ENCODE measurements at places on chromosomes 6 and 20.
A peak's percentile ranks its signal among the peaks of the same experiment; 100 is the strongest.

DNA sequence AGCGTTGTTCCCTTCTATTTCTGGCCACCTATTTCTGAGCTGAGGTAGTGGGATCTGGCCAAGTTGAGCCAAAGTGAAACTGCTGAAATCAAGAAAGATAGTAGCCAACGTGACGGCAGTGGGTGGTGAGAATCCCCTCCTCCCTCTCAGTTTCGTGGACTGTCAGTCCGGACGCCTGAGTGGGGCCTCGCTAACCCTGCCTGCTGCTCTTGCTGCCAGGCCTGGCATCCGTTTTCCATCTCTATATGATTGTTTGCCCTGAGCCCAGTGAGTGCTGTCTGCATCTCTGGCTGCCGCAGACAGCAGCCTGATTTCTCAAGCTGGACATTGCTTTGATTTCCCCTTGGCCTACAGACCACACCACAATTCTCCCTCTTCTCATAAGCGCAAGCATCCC lies 23.5 kb upstream of the PAX1 start:
- DNase-seq: no peak

DNA sequence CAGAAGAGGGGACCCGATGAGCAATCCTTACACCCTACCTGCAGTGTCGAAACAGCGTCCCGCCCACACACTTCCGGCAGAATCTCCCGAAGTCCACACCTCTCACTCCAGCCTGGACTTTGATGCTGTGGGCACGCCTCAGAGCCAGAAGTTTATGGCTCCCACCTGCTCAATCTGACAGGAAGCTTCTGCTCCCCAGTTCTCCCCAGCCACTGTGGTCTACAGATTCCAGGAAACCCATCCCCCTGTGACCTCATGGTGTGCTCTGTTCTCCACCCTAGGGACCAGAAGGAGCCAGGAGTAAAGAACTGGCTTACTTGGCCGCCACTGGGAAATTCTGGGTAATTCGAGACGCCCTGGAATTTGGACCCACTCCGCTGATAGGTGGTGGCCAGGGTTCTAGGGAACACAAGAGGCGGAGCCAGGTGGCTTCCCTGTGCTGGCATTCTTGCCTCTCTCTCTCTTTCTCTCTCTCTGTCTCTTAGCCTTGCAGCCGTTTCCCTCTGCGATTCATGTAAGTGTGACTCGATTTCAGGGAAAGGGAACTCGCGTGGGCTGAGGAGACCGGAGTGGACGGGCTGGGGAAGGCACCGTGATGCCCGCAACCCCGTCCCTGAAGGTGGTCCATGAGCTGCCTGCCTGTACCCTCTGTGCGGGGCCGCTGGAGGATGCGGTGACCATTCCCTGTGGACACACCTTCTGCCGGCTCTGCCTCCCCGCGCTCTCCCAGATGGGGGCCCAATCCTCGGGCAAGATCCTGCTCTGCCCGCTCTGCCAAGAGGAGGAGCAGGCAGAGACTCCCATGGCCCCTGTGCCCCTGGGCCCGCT lies at the start of gene TRIM15:
TSS of gene TRIM15 (plus strand) at position 457 of the 828 bp plus-strand sequence. CDS start at position 596, 139 bp downstream.
- DNase-seq: no peak

GRCh38 chr6:108180266-108180665 lies 14.4 kb downstream of the NR2E1 start:
- no peak for DNase-seq

- DNase-seq: no peak
Measured at GRCh38 chr20:41205313-41205712, 68.0 kb downstream of the PLCG1 start.

DNA sequence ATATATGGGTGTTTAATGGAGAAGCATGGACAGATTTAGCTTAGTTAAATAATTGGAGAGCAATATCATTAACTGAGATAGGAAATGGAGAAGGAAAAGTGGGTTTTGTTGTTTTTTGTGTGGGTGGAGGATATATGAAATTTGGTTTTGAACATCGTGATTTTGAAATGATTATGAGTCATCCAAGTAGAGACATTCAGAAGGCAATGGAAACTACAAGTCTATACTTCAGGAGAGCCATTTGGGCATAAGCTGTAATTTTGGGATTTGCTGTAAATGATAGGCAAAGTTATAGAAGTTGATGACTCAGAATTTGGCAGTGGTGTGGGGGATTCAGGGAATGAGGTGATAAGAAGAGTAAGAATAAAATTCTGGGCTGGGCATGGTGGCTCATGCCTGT lies 27.4 kb upstream of the FAM135A start:
- no peak for DNase-seq

DNA sequence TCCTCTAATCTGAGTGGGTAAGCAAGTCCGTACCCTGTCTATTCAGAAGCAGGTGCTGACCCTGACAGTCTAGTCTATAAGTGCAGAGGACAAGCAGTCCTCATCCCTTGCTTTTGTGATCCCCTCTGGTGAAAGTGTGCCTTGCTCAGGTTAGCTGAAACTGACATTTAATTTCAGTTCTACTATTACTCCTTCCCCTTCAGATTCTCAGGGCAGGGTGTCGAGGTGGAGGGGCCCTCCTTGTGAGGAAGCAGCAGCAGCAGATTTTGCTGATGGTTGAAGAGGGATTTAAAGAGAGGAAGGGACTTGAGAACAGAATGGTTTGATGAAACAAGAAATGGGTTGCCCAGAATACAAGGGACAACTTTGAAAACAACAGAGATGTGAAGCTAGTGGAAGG lies 309.3 kb downstream of the CLIC5 start:
- no peak for DNase-seq

DNA sequence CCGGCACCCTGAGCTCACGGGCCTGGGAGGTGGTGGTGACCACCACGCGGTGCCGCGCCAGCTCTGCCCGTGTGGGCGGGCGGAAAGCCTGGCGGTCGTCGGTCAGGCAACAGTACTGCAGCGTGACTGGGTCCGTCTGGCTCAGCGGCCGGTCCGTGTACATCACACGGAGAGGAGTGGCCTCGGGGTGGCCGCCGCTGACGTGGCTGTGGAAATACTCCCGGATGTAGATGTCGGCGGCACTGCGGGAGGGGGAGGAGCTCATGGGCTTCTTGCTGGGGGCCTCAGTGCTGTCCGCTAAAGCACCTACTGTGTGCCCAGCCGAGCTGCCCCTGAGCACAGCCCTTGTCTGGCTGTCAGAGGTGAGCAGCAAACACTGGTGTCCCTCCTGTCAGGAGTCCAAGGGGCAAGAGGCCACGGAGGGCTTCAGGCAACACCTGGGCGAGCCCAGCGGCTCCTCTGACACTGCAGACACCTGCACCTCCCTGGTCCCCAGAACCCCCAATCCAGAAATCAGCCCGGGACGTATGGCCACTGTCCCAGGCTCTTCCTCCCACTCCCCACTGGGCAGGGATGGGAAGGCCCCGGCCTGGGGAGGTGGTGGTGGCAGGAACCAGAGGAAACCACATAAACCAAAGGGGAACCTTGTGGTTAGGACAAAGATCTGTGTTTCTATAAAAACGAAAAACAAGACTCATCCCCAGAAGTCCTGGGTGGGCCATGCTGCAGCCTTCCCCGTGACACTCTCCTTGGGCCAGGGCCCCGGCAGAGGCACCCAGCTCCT lies 6.5 kb downstream of the HELZ2 start:
- DNase-seq: no peak

DNA sequence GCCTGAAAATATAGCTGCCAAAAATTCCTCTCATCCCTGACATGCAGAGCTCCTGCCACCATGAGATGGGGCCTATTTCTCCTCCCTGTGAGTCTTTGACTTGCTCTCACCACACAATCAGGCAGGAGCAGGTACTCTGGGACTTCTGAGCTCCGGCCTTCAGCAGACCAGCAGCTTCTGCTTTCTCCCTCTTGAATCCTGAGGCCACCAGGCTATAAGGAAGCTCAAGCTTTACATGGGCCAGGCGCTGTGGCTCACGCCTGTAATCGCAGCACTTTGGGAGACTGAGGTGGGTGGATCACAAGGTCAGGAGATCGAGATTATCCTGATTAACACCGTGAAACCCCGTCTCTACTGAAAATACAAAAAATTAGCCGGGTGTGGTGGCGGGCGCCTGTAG lies 238.7 kb upstream of the RREB1 start:
- DNase-seq: no peak

- no peak for DNase-seq
Measured at GRCh38 chr6:39191236-39191930, 37.9 kb downstream of the KCNK5 start.

- DNase-seq: no peak
Measured at GRCh38 chr20:21046413-21047070, 59.6 kb downstream of the LINC00237 start.

DNA sequence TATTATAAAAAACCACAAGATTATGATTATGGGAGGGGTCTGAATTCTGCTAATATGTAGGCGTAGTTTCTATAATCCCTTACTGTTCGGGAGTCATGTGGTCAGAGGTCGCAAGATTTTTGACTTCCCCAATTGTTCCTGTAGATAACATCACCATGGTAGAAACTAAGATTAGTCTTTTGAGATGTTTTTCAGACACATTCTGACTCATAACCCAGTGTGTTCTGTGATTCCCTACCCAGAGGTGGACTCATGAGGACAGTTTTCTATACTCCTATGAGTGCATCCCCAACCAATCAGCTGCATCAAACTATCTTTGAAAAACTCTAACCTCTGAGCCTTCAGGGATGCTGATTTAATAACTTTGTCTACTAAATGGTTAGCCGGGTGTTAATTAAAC lies 175.5 kb downstream of the RFPL4B start:
- DNase-seq: no peak

DNA sequence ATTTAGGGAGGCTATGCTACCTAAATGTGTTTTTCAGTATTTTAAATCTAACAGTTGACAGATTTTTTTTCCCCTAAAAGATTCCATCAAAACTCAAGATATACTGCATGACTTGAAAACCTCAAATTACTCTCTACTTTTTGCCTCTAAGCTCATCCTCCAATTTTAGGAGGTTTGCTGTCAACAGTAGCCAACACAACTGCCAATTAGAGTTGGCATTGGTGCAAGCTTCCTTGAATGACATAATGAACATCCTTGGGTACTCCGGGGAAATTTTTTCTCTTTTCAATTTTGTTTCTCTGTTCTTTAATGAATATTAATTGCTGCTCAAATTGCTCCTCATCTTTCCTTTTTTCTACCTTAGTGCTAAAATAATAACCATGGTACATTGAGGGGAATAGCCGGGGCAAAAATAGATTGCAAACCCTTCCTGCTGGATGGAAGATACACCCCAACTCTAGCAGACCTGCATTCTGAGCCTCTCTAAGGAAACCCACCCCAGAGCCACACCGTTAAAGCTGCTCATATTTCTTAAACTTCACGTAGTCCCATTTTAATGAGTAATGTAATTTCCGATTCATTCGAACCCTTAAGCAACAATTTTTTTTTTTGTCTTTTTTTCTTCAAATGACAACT lies 34.3 kb downstream of the SLC22A23 start:
- no peak for DNase-seq

DNA sequence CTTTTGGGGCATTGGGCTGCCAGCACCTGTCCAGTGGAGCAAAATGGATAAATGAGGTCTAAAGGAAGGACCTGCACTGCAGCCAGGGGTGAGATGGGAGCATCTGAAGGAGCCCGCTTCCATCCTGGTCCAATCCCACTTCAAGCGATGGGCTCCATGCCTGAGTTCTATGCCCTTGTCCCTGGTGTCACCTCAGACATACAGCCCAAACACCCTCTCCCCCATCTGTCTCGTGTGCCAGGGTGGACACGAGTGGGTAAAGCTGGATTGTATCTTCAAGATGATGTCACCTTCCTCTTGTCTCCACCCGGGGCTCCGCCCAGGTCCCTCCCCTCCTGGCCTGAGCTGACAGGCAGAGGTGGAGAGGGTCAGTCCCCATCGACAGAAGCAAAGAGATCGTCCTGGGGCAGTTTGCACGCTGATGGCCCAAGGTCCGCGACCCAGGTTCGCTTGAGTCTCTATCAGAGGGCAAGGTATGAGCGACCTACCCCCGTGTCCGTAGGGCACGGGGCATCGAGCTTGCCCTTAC lies 544 bp downstream of the SMIM29 start:
- peak; percentile 64 for DNase-seq

- DNase-seq: no peak
Measured at GRCh38 chr20:18533978-18534644, 26.4 kb downstream of the SEC23B start.

GRCh38 chr6:12548526-12548925 lies 168.0 kb upstream of the PHACTR1 start:
- no peak for DNase-seq

DNA sequence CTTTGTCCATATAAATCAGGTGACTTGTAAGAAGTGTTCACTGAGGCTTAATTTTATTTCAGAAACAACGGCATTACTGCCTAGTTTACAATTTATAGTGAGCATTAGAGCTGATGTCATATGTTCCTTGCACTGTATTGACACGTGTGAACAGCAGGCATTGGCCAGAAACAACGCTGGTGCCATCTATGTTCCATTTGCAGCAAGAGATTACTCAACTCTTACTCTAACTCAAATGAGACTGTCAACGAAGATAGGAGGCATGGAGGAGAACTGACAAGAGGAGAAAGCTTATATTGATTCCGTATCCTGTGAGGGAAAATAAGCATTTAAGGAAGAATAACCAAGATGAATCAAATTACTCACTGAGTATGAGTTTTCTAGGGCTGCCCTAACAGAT lies 48.4 kb downstream of the MTFR2 start:
- DNase-seq: no peak

- DNase-seq: no peak
Measured at GRCh38 chr6:113127786-113128419, 729.2 kb upstream of the MARCKS start.

DNA sequence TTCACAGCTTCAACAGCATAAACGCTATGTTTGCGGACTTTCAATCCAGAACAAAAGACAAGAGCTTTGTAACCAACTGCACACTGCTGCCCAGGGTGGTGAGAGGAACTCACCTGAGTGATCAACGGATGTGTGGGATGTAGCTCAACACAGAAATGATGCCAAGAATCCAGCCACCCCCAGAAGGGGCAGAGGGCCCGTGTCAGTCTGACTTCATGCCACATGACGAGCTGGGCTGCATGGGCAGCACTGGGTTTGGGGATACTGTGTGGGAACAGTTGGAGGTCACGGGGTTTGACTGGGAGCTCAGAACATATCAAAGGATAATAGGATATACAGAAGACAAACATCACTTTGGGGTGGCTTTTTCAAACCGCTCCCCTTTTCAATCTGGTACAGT lies 79.4 kb upstream of the TRAF3IP2 start:
- no peak for DNase-seq

DNA sequence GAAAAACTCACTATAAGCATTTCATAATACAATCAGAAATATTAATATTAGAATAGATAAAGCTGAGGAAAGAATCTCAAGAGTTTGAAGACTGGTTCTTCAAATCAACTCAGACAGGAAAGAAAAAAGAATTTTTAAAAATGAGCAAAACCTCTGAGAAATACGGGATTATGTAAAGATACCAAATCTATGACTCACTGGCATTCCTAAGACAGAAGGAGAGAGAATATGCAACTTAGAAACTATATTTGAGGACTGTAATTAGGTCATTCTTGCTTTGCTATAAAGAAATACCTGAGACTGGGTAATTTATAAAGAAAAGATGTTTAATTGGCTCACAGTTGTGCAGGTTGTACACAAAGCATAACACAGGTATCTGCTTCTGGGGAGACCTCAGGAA lies 665.1 kb downstream of the RNF144B start:
- no peak for DNase-seq

DNA sequence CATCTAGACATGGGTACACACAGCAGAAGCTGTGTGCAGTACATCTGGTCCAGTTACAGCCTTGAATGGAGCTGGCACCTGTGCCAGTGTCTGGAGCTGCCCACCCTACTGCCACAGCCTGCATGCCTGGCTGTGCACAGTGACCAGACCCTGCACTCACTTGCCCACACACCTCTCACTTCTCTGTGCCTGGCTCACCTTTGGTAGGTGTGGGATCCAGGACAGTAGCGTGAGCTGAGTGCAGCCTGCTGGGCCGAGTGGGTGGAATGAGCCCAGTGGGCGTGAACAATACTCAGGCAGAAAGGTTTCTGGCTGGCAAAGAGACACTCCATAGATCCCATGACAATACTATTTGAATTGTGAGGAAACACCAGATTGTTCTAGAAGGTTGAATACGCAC lies 839.5 kb upstream of the FLRT3 start:
- peak; percentile 4 for DNase-seq
